Stimulated activated CD8-positive, alpha-beta memory T cell treated with anti-CD3 and anti-CD28 coated beads, Interleukin-12 subunit alpha, Interleukin-12 subunit beta, amount 100 ng/mL, for 4 hours (primary cell): ENCODE measurements at places on chromosomes 16 and 17.
A peak's percentile ranks its signal among the peaks of the same experiment; 100 is the strongest.

DNA sequence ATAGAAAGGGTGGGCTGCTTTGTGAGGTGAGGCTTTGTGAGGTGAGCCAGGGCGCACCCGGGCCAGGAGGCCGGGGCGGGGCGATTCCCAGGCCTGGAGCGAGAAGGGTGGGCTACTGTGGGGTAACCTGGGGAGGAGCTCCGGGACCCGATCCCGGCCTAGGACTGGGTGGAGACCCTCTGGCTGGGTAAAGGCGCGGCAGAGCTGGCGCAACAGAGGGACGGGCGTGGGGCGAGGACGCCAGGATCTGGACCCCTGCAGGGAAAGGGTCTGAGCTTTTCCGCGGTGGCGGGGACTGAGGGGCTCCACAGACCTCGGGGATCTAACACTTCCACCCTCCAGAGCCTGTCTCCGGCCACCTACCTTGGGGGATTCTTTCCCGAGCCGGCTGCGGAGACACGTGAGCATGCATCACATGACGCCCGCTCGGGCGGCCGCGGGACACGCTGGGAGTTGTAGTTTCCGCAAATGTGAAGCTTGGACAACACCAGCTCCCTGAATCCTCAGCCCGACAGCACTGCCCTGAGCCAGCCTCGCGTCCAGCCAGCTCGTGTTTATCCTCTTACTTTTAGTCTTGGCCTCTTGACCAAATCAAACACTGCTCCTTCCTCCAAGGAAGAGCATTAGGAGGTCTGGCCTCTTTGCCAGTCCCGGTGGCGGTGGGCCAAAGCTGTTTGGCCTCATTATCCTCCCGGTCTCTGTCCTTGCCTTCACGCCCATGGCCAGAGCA is at the start of gene SLC38A7:
SLC38A7 (minus strand) TSS at position 417 of the 730 bp plus-strand sequence. CDS start 4,644 bp downstream, outside the sequence.
- peak; percentile 57 for DNase-seq

GRCh38 chr16:17828012-17828411 is 357.3 kb upstream of the XYLT1 start:
- DNase-seq = no peak

DNA sequence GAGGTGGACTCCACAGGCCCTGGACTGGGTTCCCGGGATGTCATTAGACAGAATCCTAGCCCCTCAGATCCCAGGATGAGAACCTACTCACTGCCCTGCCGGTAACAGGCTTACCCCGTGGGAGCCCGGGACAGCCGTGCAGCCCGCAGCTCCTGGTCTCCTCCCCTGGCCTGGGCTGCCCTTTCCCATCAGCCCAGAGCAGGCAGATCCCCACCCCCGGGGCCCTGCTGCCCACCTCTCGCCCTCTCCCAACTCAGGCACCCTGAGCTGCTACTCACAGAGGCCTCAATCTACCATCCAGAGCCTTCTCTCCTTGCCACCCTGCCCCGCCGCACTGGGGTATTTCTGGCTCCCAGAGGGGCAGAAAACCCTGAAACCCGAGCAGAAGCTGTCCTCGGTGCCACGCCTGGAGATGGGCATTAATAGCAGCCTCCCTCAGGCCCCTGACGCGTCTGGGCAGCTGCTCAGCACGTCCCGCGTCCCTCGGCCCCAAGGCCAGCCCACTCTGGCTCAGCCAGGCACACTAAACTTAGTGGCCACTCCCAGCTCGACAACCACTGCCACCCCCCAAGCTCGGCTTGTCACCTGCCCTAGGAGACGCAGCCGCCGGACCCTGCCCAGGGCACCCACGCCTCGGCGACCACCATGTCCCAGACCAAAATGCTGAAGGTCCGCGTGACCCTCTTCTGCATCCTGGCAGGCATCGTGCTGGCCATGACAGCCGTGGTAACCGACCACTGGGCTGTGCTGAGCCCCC is at the start of gene CACNG1:
CACNG1 (plus strand) TSS at position 539 of the 757 bp plus-strand sequence; CDS start at position 646, 107 bp downstream.
- DNase-seq = no peak

GRCh38 chr16:68284847-68285246 is 20.5 kb downstream of the SLC7A6 start:
- DNase-seq = no peak

- no peak for DNase-seq
These were observed 24.5 kb downstream of the STXBP4 start for GRCh38 chr17:54992797-54993639.

DNA sequence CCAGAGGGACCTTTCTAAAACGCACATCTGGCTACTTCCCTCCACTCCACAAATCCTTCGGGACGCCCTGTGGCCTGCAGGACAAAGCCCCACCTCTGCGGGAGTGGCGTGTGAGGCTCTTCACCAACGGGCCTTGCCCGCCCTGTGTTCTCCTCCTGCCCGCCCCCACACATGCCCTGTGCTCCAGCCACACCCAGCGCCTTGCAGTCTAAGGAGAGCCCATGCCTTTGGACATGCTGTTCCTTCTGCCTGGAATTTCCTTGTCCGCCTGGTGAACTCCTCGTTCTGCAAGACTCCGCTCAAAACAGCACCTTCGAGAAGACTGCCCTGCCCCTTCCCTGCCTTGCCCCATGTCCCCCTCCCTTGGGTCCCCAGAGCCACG is 7.4 kb downstream of the ELOB start:
- no peak for DNase-seq

- no peak for DNase-seq
These were observed 571.4 kb upstream of the SALL1 start for GRCh38 chr16:51722467-51722866.

GRCh38 chr17:36493956-36494355 is 7.5 kb downstream of the ZNHIT3 start:
- no peak for DNase-seq

GRCh38 chr16:14629919-14630619 is at the start of gene PARN:
PARN (minus strand) TSS chr16:14630260; CDS start chr16:14630125, 135 bp downstream.
- peak; percentile 96 for DNase-seq

GRCh38 chr16:60151987-60152386 is 1417.9 kb upstream of the GOT2 start:
- no peak for DNase-seq

- DNase-seq = no peak
These were observed 23.1 kb downstream of the GABARAPL2 start for GRCh38 chr16:75589306-75589705.
